ENCODE measurements at places on chromosomes 7 and 10.

DNA sequence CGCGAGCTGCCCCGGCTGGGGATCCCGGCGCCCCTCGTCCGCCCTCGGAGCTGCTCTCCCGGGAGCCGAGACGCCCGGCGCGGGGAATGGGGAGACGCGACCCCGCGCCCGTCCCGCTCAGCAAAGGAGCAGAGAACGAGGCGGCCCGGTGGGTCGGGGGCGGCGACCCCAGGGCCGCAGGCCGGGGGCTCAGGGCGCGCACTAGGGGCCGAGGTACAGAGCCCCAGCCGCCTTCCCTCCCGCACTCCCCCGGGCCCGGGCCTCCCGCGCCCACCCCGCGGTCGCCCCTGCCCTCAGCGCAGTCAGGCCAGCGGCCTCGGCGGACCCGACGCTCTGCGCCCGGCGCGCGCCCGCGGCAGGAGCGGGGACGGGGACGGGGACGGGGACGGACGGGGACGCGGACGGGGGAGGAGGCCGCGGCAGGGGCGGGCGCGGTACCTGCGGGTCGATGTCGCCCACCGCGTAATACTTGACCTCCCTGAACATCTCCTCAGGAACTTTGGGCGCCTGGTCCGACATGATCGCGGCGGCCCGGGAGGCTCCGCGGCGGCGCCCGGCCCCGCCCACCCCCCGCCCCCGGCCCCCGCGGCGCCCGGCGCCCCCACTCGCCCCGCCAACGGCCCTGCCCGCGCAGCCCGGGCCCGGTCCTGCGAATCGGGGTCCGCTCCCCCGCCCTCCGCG lies 373 bp downstream of the PAXIP1 start:
- DNase-seq: peak; percentile 80

DNA sequence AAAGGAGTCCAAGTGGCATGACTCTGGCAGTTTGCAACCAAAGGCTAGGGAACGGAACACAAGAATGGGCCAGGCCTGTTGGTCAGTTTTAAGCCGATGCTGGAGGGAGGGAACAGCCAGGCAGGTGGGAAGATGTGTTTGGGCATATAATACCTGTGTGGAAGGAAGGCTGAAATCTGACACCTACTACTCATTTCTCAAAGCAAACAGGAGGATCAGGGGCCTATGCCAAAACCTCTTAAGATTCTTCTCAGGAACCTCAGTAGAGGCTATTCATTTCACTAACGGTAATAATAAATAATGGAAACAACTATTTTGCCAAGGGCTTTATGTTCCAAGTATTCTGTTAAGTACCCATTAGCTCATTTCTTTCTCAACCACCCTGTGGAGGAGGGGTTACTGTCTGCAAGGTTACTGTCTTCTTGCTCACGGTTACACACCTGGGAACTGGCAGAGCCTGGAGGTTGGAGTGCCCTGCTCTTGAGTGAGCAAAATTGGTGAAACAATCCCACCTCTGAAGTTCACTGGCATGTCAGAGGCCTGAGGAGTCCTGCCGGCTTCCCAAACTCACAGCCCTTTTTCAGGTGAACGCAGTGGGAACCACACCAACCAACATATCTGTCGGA lies 35.5 kb downstream of the GOT1 start:
- no peak for DNase-seq

GRCh38 chr10:113175756-113176651 lies 226.0 kb downstream of the TCF7L2 start:
- no peak for DNase-seq

GRCh38 chr10:126272526-126272925 lies 115.8 kb downstream of the ADAM12 start:
- DNase-seq: no peak

DNA sequence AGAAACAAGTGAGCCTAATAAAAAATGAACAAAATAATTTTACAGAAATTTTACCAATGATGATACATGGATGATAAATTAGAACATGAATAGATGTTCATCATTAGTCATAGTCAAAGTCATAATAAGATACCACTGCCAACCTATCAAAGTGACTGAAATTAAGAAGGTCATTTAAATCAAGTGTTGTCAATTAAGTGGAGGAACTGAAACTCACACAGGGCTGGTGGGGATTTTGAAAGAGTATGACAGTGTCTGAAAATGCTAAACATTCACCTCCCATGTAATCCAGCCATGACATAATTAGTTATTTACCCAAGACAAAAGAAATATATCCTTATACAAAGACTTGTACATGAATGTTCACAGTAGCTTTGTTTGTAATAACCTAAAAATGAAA lies 57.1 kb upstream of the DYNC1I1 start:
- DNase-seq: no peak

- DNase-seq: no peak
Measured at GRCh38 chr10:70445718-70446657, 4.5 kb upstream of the NODAL start.

GRCh38 chr10:69769395-69769992 lies 32.2 kb upstream of the COL13A1 start:
- DNase-seq: no peak

DNA sequence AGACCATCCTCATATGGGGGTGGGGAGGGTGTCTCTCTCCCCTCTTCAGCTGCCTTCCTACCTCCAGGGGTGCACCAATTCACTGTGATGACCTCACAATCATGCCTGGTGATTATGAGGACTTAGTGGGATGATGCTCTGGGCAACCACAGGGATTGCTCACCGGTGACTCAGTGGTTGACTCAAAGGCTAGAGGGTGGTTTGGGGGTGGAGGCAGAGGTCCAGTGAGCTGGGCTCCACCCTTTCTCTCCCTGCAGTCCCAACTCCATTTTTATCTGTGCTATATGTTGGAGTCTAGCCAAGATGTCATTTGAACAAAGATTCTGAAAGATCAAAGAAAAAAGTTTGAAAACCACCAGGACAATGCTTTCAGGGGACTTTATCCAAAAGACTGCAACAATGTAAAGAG lies 286.9 kb downstream of the KCNMA1 start:
- DNase-seq: peak; percentile 45

DNA sequence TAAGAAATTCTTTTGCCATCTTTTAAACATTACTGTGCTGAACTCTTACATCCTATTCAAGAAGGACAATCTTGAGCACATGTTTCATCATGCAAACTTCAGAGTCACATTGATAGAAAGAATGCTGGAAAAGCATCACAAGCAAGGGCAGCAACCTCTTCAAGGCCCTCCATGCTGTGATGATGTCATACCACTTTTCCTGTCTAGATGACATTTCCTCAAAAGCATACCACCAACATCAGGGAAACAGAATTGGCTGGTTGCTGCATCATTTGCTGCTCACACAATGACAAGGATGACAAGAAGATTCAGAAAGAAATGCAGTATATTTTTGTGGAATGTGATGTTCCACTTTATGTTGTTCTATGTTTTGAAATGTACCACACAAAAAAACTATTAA lies 37.6 kb downstream of the CYP2C8 start:
- DNase-seq: no peak
